Amygdala (tissue), 56 donors: ENCODE measurements at places on chromosomes 4 and X.

- no peak for DNase-seq
Observed at GRCh38 chr4:17234678-17235077, 277.2 kb downstream of the QDPR start.

GRCh38 chrX:9724711-9725110 lies 40.9 kb downstream of the GPR143 start:
- DNase-seq, result no peak

GRCh38 chr4:152112887-152113286 lies 352.1 kb upstream of the GATB start:
- no peak for DNase-seq

DNA sequence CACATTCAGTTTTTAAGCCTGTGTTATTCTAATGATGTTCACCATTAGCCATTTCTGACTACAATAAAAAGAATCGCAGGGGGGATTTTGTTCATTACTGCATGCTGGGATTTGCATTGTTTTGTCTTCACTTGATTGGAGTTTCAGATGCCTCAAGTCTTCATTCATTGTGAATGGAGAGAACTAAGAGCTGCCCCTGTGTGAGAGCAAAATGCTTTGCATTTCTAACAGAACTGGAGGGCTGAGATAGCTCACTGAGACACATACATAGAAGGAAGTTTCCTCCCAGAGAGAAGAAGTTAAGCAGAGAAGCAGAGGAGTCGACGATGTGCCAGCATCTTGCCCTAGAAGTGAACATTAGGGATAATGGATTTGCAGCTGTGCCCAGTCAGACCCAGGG lies 113.5 kb upstream of the GATB start:
- no peak for DNase-seq

DNA sequence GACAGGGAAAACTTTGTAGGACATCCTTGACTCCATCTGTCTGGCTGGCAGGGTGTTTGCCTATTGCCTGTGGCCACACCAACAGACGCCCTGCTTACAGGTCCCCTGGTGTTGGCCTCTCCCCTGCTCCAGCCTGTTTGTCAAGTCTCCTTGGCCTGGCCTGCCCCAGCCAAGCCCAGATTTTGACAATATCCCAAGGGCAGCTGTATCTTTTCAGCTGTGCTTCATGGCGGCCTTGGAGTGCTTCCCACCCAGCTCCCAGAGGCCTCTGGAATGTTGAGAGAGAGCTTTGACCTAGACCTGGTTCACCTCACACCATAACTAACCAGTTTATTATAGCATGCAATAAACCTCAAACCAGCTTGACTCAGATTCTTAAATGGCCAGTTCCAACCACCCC lies 204.0 kb upstream of the NHS start:
- no peak for DNase-seq

DNA sequence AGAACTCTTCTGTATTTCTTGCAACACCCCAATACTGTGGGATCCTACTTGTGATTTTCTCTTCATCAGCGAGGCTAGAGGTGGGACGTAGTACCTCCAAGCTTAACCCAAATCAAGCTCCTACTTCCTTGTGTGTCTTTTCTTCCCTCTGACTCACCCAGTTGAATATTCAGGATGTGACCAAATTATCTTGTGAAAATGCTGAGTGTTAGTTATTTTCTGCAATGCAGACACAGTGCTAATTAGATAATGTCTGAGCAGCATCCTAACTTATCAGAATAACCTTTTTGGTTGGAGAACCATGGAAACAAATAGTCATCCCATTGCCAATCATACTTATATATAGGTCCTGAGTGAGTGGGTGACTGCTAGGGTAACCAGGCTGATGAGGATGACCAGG lies 2.4 kb downstream of the MEPE start:
- DNase-seq, result no peak

GRCh38 chrX:50430917-50431575 lies 39.6 kb downstream of the DGKK start:
- DNase-seq, result no peak

DNA sequence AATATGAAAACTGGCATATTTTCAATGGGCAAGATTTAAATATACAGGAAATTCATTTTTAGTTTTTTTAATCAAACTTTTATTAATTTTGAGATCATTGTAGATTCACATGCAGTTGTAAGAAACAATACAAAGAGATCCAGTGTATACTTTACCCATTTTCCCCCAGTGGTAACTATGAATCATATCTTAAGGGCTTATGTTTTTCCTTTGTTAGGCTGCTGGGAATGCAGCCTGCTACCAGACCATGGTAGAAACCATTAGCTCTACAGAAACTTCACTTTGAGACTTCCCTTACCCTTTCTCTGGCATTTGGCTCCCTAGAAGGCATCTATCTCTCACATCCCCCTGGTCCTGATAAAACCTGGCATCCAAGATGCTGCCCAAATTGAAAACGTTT lies 147.6 kb upstream of the EOLA2 start:
- DNase-seq, result no peak

DNA sequence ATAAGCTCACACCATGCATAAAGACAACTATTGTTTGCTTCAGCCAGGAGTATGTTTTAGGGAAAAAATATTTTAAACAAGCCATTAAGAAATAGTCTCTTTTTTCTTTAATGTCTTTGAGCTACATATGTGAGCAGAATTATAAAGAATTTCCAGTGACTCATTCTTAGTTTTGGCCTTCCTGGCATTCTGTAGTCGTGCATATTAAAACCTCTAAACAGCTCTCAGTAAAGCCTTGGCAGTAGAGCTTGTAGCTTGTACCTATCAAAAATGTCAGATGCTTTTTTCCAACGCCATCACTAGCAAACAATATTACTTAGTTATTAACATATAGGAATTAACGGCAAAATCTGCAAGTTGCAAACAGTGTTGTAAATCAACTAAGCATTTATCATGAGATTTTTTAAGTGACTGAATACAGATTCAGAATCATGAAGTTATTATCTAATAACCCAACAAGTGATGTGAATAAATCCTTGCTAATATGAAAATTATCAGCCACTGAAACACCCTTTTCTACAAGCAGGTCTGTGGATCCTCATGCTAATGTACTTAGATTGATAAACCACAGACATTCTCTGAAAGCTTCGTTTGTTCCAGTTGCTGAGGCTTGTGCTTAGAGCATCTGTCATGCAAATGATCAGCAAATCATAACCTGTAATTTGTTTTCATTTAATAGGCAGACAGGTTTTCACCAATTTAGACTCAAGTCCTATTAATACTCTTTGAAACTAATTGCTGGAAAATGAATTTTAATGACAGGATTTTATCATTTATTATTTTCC lies 412.0 kb upstream of the ATOH1 start:
- no peak for DNase-seq

DNA sequence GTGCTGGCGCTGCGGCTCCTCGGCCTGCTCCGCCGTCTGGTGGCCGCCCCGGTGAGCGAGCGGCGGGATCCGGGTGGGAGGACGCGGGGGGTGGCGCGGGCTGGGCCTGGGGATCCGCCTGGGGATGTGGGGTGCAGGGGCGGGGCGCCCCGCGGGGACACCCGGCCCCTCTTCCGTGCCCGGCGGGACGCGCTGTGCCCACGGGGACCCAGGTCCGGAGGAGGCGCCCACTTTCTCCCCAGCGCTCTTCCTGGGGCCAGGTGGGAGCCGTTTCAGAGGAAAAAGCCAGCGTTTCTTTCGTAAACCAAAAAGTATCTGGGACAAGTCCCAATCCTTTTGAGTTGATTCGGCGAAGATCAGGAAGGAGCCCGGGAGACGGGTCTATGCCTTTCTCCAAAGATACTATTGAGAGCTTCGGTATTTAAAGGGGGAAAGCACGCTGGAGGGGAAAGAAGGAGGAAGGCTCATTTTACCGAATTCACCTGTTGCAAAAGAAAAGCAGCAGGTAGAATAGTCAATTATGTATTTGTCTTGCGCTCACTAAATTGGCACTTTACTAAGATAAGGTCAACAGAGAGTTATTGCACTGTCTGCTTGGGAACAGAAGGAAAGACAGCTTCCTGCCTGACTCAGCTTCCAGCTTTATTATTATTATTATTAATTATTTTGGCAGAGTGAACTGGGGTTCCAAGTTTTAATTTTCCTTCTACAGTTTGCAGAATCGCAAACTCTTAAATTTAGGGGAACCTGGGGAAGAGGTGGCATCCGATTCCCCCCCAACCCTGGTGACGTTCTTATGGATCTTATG lies 81.5 kb upstream of the CD99 start:
- no peak for DNase-seq

- DNase-seq, result no peak
Observed at GRCh38 chrX:70141373-70141772, 8.1 kb downstream of the IGBP1 start.

- DNase-seq, result no peak
Observed at GRCh38 chrX:14529290-14529989, at the start of gene GLRA2. Gene GLRA2 (plus strand): TSS chrX:14529536. CDS start chrX:14530058, 522 bp downstream.

- no peak for DNase-seq
Observed at GRCh38 chr4:90002441-90003062, 107.9 kb downstream of the MMRN1 start.

GRCh38 chr4:155964016-155964891 lies 10.6 kb upstream of the CTSO start:
- DNase-seq, result no peak

- no peak for DNase-seq
Observed at GRCh38 chrX:81195259-81195658, 6.5 kb downstream of the HMGN5 start.
